ENCODE measurements at places on chromosomes 1 and 21. TPM values are rescaled to one million over a fixed set of nuclear protein-coding genes. Genes with fewer than 3 reads are reported as not detected.

CHI3L1 gene
- 2.2 TPM for polyA plus RNA-seq

DHRS3 gene
- polyA plus RNA-seq, result 93.5 TPM

CSMD2 gene
- 0.07 TPM for polyA plus RNA-seq

S1PR1 gene
- 50.3 TPM for polyA plus RNA-seq

CCDC30 gene
- 0.73 TPM for polyA plus RNA-seq

DNA sequence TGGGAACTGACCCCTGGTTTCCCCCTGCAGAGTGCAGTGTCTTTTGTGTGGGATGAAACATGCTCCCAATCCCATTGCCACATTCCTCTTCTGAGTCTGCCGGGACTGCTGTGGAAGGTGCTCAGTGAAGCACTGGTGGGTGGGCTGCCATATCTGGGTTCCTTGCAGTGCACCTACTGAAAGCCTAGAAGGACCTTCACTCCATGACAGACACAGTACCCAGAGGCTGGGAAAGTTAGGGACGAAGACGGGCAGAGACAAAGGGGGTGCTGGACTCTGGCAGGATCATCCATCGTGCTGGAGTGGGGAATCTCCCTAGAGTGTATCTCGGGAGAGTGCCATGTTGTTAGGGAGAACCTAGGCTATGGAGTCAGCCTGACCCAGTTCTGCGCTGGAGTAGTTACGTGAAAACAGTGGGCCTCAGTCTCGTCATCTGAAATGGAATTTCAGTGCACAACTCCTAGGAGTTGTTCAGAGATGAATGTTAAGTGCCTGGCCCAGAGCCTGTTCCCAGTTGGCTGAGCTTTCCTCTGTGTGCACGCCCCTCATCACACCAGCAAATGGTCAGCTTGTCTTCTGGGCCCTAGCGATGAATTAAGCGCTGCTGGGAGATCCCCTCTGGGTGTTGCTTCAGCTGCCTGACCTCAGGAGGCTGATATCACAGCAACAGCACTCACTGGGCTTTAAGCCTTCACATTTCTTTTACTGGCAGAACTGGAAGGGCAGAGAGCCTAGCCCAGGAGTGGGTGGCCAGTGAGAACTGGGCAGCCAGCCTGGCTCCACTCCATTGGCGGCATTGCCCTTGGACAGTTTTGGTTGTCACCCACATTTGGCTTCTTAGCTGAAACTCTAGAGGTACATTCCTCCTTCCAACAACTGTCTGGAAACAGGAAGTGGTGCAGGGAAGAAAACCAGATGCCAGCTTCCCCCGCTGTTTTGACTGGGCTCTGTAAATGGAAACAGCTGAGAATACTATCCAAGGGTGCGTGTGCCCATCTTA lies 479.8 kb upstream of the VAMP3 start:
- peak; percentile 81 for DNase-seq

DNA sequence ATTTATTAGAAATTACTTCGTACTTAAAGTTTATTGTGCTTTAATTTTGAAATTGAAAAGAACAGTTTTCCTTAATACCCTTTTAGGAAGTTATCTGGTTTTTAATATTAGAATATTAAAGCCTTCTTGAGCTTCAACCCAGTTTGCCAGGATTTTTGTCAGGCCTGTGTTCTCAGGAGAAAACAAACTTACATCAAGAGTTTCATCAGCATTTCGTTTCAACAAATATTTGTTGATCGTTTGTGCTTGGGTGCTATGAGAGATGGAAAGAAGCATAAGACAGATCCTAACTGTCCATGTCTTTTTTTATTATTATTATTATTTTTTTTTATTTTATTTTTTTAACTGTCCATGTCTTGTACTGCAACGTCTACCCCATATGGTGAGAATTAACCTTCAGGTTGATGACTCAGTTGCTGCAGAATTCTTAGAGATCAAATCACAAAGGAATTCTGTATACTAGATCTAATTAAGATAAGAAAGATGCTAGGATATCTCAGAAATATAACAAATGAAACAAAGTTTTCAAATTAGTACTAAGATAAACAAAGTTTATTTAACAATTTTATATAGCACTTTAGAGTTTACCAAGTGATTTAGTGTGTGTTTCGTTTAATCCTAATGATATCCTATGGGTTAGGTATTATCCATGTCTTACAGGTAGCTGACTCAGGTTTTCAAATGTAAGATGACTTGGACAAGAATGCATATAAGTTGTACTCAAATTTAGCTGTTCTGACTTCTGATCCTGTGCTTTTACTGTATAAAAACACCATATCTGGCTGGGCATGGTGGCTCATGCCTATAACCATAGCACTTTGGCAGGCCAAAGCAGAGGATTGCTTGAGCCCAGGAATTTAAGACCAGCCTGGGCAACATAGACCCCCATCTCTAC lies 14.3 kb downstream of the FBXO28 start:
- no peak for DNase-seq

DNA sequence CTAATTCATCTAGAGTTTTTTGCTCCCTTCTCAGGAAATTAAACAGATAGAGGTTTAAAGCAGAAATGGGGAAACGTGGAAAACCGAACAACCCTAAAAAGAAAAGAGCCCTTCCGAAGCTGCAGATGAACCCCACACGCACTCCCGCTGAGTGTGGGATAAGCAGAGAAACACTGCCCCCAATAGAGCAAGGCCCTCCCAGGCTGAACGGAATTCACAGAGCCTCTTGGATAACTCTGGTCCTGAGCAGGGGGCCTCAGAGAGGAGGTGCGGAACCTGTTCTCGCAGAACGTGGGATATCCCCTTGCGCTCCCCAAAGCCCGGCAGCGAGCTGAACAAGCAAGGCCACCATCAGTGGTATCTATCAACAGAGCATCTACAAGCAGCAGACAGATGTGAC lies 44.9 kb downstream of the SSBP3 start:
- no peak for DNase-seq

GRCh38 chr1:31511848-31512615 lies 64.3 kb upstream of the TINAGL1 start:
- no peak for DNase-seq

GRCh38 chr1:102782144-102782543 lies 326.2 kb downstream of the COL11A1 start:
- no peak for DNase-seq

- no peak for DNase-seq
Observed at GRCh38 chr1:85321237-85321964, 45.0 kb upstream of the BCL10 start.

DNA sequence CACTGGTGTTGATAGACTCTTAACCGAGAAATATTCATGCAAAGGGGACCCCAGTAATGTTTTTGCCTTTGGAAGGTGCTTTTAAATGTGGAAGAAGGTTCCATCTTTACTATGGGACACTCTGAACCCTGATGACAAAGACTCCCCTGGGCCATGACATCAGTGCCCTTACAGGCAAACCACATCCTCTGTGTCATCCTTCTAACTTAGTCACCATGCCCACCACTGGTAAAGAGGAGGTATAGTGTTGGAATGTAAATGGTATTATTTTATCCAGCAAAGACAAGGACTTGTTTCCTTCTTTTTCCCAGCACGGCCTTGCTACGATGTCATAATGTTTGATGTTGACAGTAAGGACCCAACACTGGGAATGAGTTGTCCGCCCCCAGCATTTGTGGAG lies 12.6 kb downstream of the METTL13 start:
- DNase-seq, result no peak

DNA sequence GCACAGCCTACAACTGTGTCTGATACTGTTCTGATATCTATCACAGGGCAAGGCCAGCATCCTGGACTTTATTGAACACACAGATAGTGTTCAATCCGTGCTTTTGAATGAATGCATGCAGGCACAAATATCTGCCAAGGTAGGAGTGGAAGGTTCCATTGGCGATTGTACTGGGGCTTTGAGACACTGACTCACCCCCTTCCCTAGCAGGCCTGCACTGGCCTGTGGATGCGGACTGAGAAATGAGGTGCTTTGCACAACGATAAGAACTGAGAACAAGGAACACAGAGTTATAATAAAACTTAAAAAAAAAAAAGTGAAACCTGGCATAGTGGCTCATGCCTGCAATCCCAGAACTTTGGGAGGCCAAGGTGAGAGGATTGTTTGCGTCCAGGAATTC lies 62.4 kb upstream of the NGF start:
- no peak for DNase-seq

DNA sequence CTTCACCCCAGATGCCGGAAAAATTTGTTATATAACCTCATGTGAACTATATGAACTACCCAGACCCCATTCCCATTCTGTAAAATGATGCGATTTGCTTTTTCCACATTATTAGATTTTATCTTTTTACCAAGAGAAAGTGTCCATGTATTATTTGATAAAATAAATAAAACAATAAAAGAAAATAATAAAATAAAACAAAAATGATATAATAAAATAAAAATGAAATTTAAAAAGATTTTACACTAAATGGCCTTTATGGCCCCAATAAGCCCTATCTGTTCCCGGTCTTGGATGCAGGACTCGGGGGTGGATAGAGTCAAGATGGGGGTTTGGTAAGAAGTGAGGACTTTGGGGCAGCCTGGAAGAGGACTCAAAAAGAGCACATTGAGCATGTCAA lies 357.2 kb downstream of the MATN1 start:
- DNase-seq, result no peak

Measured in heart right ventricle (tissue), 16 donors.